ENCODE measurements at places on chromosomes 5 and 9.

DNA sequence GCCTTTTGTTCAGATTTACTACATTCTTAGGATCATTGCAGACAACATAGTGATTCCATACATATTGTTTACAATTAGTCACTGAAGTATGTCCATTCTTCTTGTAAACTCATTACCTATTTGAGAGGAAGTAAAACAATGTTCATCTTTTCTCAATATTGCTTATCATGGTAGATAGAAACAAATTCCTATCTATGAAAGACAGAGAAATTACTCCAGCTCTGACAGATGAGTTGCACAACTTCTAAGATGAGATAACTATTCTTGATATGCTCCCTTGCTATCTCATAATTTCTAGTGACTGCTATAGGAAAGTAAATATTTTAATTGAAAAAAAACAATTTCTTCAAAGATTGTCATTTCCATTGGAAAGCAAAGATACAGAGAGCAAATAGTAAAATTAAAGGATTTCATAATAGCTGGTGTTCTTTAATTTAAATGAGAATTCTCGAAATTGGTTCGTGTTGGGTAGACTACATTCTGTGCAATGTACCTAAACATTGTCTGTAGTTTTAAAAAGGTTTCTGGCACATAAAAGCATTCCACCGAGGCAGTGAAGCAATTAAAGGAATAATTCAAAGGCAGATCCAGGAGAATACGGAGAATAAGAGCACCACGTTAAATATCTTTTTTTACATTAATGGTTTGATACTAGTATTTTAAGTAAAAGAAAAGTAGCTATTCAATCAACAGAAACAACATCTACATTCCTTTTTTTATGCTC lies 1029.1 kb upstream of the ACO1 start:
- DNase-seq = no peak

- DNase-seq = no peak
These were observed 4.2 kb downstream of the SGCD start for GRCh38 chr5:156331181-156331580.

DNA sequence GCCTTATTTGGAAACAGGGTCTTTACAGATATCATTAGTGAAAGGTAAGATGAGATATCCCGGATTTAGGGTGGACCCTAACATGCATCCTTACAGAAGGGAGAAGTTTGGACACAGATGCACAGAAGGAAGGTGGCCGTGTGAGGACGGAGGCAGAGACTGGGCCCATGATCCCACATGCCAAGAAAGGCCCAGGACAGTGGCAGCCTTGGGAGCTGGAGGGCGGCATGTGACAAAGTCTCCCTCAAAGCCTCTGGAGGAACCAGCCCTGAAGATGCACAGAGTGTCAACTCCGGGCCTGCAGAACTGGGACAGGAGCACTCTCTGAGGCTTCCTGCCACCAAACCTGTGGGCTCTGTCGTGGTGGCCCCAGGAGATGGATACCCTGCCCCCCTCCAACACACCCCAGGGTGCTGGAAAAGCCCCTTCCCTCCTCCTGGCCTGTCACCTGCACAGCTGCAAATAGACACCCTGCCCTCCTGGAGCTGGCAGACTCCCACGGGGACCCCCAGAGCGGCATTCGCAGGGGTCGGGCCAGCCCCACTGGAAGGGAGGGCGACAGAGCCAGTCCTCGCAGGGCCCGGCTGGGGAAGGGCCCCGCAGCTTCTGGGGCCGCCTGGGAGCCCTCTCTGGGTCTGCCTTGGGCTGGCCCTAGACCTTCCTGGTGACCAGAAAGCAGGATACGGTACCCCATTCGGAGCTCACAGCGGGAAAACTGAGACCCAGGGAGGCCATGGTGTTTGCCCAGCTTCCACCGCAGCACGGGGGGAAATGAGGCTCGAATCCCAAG lies 7.9 kb downstream of the NACC2 start:
- no peak for DNase-seq

DNA sequence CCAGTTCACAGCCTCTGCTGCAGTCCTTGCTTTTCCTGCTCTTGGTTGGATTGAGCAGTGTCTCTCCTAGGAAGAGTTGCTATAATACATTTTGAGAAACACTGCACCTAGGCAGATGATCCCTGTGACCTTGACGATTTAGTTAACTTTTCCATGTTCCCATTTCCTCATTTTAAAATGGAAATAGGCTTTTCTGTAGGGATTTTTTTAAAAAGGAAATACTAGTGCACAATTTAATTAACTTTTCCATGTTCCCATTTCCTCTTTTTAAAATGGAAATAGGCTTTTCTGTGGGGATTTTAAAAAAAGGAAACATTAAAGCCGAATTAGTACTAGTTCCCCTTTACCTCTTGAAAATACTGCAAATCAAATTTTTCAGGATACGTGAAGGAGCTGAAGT lies 4.7 kb downstream of the ATP6V0E1 start:
- no peak for DNase-seq

DNA sequence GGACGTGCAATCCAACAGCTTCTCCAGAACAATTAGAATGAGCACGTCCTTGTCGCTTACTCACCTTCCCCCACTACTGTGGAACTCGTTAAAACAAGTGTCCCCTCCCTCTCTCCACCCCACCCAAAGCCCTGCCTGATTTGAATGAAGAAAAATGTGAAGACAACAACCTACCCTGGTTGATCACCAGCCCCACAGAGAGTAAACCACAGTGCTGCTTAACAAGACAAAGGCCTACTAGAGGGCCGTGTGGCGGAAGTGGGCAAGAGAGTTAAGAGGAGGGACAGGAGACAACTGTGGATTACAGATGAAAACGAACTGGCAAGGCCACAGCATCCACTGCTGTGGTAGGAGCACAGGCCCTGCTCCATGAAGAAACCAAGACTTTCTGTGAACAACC lies 51.1 kb downstream of the CDK5RAP2 start:
- no peak for DNase-seq

GRCh38 chr5:87872986-87873385 lies 395.7 kb downstream of the TMEM161B start:
- DNase-seq = no peak

DNA sequence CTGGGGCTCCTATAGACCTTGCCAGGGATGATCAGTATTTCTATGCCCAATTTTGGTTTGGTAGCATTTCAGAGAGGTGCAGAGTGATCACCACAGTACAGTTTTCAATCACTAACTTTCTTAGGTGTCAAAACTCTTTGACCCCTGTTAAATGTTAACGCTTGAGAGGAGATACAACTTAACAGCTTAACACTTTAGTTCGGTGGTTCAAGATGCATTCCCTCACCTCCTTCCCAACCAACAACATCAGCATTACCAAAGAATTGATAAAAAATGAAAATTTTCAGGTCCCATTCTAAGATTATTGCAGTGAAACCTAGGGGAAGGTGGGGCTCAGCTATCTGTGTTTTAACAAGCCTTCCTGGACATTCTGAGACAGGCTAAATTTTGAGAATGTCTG lies 16.2 kb downstream of the ALDH1A1 start:
- DNase-seq = no peak

DNA sequence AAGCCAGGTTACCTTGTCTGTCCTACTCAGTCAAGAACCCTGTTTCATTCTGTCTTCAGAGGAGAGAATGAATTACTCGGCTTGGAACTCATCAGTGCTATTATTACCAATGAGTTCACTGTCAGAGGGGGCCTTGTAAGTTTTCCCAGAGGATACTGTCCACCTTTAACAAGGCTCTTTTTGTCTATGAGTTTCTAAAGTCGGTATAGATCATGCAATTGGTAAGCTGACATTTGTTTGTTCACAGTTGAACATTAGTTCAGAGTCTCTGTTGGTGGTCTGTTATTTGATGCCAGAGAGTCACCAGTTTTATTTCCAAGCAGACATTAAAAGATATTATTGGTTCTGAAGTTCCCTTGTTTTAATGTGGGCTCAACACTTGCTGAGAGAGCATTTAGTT lies 58.1 kb upstream of the DHFR start:
- no peak for DNase-seq

DNA sequence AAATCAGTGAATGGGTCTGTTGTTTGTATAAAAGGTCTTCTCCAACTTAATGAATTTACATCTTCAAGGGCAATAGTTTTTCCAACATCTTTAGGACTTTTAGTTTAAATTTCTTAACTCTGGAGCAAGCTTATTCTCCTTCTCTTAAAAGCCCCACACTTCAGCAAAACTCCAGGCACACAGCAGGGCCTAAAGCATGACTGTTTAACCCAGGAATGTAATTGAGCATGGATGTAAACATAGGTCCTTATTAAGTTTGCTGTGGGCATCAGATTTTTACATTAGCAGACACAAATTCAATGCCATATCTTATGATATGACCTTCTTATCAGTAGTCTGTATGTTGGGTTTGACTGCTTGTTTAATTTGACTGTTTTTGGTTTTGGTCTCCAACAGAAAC lies 78.9 kb downstream of the ABCA1 start:
- no peak for DNase-seq

- DNase-seq = no peak
These were observed 111.8 kb downstream of the CARTPT start for GRCh38 chr5:71830681-71831539.

DNA sequence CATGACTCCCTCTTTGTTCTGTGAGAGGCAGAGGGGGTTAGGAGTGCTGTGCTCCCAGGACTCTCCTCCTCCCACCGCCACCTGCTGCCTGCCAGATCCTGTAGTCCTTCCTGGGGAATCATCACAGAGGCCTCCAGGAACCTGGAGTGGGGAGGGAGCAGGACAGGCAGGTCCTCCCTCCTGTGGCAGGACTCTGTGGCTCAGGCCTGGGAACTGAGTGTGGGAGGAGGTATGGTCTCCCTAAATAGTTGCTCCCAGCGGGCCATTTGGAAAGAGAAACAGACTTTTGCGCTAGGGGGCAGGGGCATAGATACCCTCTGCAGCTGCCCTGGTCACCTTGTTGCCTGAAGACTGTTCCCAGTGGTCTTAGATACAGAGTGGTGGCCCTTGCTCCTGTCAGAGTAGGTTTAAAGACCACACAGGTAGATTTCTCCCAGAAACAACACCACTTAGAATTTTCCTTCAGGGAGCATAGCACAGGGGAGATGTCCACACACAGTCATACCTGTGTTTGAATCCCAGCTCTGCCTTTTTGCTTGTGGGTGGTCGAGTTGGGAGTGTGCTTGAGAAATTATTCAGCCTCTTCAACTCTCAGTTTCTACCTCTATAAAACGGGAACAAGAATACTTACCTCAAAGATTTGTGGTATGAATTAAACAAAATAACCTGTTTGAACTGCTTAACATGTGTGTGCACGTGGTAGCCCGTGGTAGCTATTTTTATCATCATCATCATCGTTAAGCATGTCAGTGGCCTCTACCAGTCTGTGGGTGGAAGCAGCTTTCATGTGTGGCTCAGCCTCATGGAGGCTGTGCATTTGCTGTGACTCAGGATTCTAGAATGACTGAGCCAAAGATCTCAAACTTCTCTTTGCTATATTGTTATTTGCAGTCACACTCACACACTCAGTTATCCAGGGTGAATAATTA lies 55.8 kb downstream of the SLC22A5 start:
- peak; percentile 90 for DNase-seq

GRCh38 chr9:37840560-37841194 lies 40.1 kb downstream of the DCAF10 start:
- DNase-seq = no peak

GRCh38 chr9:126125177-126125576 lies 201.5 kb upstream of the MVB12B start:
- DNase-seq = no peak

DNA sequence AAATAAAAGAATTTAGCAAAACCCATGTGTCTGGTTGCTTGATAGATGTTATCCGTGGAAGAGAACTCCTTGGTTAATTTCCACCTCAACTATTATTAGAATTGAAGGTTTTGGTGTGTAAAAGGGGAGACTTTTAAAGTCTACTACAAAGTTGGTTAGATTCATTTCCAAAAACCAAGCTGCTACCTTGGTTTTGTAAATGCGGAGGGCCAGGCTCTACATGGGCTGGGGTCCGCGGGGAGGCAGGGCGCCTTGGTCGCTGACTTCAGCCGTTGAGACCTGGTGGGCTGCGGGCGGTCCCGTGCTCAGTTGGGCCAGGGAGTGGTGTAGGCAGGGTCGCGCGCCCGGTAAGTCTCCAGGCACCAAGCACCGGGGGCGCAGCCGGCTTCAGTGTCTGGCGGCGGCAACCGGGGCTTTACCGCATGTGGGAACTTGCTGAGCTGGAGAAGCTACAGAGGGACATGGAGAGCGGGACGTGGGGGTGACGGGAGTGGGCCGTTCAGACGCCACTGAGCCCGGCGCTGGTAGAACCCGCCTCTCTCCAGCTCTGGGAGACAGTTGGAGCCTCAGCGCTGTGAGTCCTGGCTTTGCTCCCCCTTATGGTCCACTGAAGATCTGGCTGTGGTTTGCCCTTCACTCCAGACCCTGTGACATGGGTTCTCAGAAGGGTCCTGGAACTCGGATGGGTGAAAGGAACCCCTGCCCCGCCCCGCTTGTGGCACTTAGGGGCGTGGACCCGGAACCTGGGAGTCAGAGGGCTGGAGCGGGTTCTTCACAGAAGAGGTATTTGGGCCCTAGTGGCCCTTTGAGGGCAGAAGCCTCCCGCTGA lies 11.8 kb downstream of the NR2F1 start:
- no peak for DNase-seq

DNA sequence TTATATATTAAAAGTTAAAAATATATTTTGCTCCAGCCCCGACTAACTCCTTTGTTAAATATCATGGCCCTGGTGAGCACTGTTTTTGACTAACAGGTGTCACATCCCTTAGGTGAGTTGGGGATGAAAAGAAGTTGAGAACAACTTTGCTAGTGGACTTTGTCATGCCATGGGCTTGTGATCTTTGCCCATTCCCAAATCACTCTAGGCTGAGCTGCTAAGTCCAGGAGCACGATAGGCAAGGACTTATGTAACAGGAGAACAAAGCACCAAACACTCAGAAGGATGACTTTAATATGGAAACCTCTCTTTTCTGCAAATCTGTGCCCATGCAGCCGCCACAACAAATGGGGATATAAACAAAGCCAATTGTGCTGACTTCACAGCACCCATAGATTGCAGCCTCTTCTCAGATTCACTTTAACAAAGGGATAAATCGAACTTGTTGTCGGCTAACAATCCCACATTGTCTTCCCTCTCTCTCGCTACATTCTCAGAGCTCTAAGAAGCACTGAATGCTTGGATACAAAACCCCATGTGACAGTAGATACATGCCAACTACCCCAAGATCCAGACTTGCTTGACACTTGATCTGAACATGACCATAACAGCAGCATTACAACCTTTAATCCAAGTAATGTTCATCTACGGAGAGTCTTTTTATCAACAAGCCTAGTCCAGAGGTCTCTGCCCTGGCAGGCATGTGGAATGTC lies 86.8 kb upstream of the CD180 start:
- DNase-seq = no peak

DNA sequence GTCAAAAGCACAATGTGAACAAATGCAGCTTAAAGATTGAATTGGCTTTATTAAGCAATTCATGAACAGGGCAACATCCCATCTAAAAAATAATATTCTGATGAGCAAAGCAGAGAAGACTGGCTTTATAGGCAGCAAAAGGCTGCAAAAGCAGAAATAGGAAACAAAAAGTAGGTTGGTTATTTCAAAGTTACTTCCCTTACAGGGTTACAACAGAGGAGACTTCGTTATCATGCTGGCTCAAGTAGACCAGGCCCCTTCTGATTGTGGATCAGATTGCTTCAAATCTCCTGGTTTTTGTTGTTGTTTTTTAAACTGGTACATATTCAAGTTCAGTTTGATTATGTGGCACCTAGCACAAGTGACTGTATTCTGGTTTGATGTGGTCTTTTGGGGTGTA lies 73.1 kb downstream of the MAN2A1 start:
- DNase-seq = no peak

- DNase-seq = no peak
These were observed 479.5 kb downstream of the SPATA31A7 start for GRCh38 chr9:61669352-61669751.

- no peak for DNase-seq
These were observed 173.5 kb downstream of the ZNF608 start for GRCh38 chr5:124572971-124573370.

- no peak for DNase-seq
These were observed 406.0 kb downstream of the PRELID2 start for GRCh38 chr5:145429170-145429569.
